Hypothalamus (tissue), 51 donors: ENCODE measurements at places on chromosomes 11 and 22.

- DNase-seq = no peak
These were observed 726.7 kb downstream of the METTL15 start for GRCh38 chr11:28834877-28835276.

GRCh38 chr11:74672956-74673692, 58.1 kb downstream of the CHRDL2 start:
- DNase-seq = no peak

- no peak for DNase-seq
These were observed 14.6 kb downstream of the SLN start for GRCh38 chr11:107697291-107697690.

DNA sequence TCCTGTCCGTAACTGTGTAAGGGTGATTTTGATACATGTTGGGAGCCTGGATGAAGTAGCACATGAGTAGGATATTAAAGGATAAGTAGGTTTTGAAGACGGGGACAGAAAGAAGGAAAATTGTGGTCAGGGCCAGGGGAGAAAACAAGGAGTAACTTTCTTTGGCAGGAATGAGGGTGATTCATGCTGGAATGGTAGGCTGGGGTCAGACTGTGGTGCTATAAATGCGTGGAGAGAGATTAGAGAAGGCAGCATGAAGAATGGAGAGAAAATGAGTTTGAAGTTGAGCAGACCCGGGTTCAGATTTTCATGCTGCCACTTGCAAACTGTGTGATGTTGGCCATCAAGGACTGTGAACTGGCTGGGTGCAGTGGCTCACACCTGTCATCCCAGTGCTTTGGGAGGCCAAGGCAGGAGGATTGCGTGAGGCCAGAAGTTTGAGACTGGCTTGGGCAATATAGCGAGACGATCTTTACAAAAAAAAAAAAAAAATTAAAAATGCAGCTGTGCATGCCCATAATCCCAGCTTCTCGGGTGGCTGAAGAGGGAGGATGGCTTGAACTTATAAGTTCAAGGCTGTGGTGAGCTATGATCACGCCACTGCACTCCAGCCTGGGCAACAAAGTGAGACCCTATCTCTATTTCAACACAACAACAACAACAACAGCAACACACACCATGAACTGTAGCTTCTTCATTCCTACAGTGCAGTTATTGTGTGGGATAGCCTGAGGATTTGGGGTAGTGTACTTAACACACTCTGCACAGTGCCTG, 22.3 kb downstream of the ZBTB16 start:
- no peak for DNase-seq

DNA sequence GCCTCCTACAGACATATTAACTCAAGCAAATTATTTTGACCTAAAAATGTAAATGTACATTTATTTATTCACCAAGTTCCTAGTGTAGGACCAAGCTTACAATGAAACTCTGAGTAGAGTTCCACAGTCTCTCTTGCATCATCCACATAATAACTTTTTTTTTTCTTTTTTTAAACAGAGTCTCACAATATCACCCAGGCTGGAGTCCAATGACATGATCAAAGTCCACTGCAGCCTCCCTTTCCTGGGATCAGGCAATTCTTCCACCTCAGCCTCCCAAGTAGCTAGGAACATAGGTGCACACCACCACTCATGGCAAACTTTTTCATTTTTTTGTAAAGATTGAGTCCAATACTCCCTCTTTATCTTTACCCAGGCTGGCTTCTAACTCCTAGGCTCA, 28.0 kb downstream of the FEZ1 start:
- DNase-seq = no peak
